ENCODE measurements at places on chromosomes 12 and 14.
A peak's percentile ranks its signal among the peaks of the same experiment; 100 is the strongest.

DNA sequence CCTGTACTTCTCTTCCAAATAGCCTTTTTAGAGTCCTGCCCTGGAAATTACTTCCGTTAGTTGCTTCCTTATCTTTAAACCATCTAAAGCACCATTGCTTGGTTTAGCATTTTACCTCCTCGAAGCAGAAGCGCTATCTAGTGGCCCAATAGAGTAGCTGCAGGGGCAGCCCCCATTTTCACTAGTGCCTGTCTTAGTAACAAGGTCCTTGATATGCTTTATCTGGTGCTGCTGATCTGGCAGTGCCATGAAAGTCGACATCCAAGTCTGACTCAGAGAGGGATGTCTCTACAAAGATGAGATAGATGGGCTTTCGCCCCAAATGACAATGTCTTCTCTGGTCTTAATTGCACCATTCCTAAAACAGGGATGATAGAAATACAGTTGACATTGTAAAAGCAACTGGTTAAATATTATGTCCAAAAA, 25.0 kb upstream of the CIT start:
- DNase-seq: peak; percentile 10

DNA sequence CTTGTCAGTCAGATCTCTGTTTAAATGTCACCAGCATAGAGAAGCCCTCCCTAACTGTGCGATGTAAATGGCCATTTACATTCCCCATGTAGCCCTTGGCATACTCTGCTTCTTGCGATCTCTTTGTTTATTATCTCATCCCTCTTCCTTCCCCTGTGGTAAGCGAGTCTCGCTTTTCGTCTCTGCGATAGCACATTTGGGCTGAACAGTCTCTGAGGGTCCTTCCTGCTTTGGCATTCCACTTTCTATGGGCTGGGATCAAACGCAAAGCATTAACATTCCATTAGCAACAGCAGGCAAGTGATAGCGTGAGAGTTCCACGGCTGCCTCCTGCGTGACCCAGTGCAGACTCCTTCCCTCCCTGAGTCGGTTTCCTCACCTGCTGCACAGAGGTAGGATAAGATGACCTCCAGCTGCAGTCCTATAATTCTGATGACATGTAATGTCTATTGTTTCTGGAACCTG, 61.4 kb upstream of the TUNAR start:
- DNase-seq: no peak

GRCh38 chr14:100051543-100051942, 13.7 kb upstream of the EVL start:
- DNase-seq: no peak

- peak; percentile 53 for DNase-seq
Observed at GRCh38 chr12:98456576-98457573, 58.5 kb upstream of the TMPO start.

DNA sequence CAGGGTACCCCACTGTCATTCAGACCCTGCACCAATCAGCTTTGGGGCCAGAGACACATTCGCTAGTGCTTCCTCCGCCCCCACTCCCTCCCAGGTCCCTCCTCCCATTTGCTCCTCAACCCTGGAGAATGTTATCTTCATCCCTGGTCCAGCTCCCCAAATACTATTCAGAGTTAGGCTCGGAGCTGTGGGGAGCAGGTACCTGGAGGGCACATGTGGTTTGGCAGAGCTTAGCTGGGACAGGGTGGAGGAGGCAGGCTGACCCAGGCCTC, 19.5 kb downstream of the VSX2 start:
- no peak for DNase-seq

GRCh38 chr12:58519839-58520238, 400.5 kb downstream of the LRIG3 start:
- no peak for DNase-seq

- DNase-seq: no peak
Observed at GRCh38 chr14:57492859-57493258, 798 bp downstream of the CCDC198 start.

All from NCI-H510A (cell line).